ENCODE measurements at places on chromosomes 2 and 18. TPM values are rescaled to one million over a fixed set of nuclear protein-coding genes. Genes with fewer than 3 reads are reported as not detected.

DNA sequence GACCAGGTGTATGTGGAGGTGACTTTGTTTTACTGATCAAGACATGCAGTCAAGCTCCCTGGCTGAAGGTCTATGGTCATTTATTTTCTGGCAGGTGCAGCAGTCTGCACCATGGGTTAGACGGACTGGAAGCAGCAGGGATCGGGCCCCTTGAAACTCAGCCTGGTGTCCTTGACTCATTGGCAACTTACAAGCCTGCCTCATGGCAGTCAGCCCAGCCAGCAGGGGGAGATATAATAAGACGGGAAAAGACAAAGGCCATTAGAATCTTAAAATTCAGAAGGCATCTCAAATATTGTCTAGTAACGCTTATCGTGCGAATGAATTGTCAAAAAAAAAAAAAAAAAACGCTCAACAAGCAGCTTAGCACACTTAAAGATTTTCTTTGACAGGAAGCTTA is 308.2 kb downstream of the EN1 start:
- no peak for DNase-seq

DNA sequence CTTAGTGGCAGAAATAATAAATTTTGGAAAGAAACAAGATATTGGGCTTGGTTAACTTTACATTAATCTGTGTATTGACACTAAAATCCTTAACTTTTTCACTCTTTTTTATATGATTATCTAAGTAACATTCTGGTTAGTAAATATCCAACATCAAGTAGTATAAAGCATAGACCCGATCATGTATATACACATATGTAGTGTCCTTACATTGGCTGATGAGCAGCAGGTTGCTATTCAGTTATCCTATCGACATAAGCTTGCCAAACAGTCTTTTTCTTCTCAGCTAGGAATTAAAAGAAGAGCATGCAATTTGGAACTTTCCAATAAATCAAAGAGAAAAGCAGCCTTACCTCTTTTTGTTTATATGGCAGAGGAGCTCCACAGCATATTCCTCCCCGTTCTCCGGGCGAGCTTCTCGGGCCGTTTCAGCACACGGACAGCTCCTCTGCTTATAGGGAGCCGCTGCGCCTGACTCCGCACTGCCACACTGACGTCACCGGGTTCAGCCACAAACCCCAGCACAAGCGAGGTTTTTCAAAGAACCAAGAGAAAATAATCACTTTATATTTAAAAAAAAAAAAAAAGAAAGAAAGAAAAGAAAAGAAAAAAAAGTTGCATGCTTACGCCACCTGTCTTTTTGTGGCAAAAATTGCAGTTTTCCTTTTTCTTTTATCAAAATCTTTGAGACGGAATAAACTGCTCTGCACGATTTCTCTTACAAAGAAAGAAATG is at the start of gene SCG2:
TSS of gene SCG2 (minus strand) at position 430 of the 735 bp plus-strand sequence. CDS start 3,079 bp downstream, outside the sequence.
- peak; percentile 84 for DNase-seq

DNA sequence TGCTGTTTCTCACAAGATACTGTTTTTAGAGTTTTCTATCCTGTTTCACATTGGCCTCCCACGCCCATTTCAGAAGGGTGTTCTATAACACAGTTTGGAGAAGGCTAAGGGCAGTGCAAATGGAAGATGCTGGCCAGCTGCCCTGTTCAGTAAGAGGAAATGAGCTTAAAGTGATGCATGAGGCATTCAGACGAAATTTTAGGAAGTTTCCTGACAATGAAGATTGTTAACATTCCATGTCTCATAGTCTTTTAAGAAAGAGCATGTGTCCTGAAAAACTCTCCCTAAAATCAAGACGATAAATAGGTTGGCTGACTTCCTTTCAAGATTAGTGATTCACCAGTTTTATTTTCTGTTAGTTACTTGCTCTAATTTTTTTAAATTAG is 484.2 kb upstream of the NRP2 start:
- no peak for DNase-seq

- DNase-seq = no peak
These were observed 22.0 kb upstream of the PNO1 start for GRCh38 chr2:68135448-68136320.

DNA sequence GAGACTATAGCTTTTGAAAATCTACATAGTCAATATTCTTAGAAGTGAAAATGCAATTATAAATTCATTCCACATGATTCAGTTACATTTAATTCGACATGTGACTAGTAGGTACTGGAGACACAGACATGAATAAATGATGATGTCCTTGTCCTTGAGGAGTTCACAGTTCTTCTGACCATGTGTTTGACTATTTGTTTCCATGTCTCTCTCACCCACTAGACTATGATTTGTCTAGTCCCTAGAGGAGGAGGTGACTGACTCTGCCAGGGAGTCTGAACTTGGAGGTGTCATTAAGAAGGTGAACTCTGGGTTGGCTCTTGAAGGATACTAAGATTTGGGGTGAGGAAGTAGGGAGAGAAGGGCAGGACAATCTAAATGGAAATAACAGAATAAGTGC is 20.7 kb upstream of the UGP2 start:
- no peak for DNase-seq

DNA sequence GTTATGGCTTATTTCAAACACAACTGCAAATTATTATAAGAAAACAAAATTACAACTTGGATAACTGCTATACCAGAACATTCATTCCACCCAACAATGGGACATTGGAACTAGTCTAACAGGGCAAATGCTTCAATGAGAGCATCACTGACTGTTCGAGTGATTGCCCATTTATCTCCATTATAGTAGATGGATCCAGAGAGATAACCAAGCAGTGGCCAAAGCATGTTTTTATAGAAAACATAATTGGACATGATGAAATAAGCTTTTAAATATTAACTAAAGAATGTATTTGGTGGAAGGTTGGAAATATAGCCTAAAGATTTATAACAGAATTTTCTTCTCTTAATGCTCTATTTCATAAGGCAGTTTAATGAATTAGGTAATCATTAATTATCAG is 634.8 kb downstream of the NUP35 start:
- no peak for DNase-seq

- DNase-seq = no peak
These were observed 119.7 kb downstream of the CDC42EP3 start for GRCh38 chr2:37551783-37552182.

- DNase-seq = no peak
These were observed 11.6 kb downstream of the ANKRD12 start for GRCh38 chr18:9148203-9148552.

DNA sequence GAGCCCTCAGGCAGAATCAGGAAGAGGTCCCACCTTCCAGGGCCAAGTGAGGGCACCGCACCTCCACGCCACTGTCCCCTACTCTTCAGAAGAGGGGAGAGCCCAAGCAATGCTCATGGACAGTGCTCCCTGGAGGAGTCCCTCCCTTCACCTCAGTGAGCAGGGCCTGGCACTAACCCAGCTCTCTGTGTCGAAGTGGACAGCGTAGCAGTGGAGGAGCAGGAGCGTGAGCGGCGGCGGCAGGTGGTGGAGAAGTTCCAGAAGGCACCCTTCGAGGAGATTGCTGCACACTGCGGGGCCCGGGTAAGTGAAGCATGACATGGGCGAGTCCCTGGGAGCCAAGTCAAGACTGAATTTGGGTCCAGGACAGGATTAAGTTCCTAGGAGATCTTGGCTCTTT is 16.7 kb downstream of the POMC start:
- DNase-seq = no peak

GRCh38 chr18:14086458-14087231 is 45.6 kb downstream of the ZNF519 start:
- no peak for DNase-seq

DNA sequence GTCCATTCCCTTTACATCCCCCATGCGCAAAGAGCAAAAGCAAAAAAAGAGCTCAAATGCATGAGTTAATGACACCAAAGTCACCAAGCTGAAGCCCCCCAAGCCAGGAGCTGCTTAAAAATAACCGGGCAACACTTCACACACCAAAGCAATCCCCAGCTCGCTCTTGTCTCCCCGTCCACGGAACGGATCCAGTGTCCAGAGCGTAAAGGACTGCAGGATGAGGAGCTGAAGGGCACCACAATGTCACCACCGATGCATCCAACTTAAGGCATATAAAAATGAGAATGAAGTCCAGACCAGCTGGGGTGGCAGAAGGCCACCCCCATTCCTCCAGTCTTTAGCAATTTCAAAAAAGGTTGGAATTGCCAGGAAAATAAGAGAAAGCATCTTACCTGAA is 8.7 kb downstream of the SMAD7 start:
- DNase-seq = no peak

- no peak for DNase-seq
These were observed 284.1 kb downstream of the PHLPP1 start for GRCh38 chr18:62999392-62999791.

- DNase-seq = peak; percentile 87
These were observed 22.7 kb upstream of the INHBB start for GRCh38 chr2:120323214-120323613.

- DNase-seq = no peak
These were observed 4.2 kb upstream of the SLC35F6 start for GRCh38 chr2:26759845-26760244.

DNA sequence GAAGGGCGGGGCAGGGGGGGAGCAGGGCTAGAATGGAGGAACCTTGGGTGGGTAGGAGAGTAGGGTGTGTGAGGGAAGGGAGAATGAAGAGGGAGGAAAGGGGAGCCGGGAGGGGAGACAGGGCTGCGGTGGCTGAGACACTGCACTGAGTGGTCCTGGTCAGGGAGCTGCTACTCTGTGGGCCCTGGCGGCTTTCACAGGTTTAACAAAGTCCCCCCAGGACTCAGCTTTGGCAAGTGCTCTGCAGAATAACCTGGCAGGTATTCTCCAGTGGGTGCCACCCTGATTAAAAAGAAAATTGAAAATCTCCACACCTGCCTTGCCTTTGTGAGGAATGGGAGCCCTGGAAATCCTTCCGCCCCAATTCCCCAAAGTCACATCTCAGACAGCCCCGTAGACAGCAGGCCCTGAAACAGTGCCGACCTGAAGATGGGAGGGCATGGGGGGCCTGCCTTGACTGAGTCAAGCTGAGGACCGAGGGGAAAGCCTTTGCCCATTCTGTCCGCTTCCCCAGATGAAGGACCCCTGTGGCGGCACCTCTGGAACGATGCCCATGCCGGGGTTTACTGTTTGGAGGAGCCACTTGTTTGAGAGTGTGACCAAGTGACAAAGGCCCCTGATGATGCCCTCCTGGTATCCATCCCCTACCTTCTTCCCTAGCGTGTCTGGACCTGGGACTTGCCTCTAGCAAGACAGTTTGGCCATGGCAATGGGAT is 43.6 kb upstream of the OTOS start:
- no peak for DNase-seq

GRCh38 chr2:240502430-240503121 is 55.2 kb downstream of the ANKMY1 start:
- no peak for DNase-seq

GRCh38 chr2:12090590-12090989 is 344.2 kb downstream of the LPIN1 start:
- no peak for DNase-seq

- DNase-seq = no peak
These were observed 193.0 kb downstream of the TXNL1 start for GRCh38 chr18:56445422-56445821.

DNA sequence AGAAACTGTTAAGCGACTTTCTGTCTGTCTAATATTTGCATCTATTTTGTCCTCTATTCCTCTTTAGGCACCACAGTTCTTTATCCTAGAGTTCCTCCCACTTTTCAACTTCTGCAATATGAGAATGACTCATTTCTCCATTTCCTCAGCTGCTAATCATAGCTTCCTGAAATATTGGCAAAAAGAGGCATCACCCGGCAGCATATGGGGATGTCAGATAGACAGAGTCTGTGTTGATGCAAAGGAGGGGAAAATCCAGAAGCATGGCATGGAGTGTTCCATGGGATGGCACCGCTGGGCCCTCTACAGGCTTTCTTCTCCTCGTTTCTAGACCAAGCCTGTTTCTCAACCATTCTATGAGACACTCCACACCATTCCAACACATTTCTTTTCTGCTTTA is 93.4 kb downstream of the DOCK10 start:
- no peak for DNase-seq

GRCh38 chr2:7060631-7061449 is 143.6 kb downstream of the RNF144A start:
- no peak for DNase-seq

DNA sequence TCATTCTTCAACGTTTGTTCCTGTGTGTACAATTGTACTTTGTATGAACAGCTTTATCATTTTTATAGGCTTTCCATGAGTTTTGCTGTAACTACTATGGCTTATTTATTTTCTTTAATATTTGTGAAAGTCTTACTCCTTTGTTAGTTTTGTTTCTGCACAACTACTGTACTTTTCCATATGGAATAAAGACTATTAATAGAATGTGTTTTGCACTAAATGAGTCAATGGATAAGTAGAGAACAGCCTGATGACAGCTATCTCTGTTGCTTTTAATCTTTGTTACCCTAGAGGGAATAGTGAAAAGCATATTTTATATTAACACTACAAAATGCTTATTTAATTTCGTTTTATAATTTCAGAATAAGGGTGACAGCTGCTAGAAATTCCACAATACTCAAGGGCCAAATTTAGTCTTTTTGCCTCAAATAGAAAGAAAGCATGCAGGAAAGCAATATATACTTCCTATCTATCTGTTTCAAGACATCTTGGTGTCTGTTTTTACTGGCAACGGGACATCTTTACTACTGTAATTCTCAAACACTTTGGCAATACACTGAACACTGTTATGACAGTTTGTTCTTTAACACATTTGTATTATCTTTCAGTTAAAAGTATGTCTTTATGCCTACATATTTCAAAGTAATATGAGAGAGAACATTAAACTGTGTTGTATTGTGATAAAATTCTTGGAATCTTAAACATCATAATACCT is 53.9 kb downstream of the WDSUB1 start:
- DNase-seq = no peak

DNA sequence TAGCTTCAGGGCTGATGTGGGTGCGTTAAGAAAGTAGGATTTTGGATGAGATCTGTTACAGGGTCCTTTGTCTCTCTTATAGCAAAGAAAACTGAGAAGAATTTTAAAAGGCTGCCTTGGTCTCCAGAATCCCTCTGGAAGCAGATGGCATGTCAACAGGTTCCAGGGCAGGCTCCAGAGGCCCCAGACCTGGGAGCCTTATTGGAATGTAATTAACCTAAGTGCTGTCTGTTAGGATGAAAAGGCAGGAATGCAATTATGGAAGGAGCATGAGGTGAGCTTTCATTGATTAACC is 97.2 kb upstream of the PKDCC start:
- DNase-seq = no peak

The MYO1B gene
- 18.9 TPM for total RNA-seq

The RASGRP3 gene
- total RNA-seq = 55.7 TPM

The DPY30 gene
- total RNA-seq = 42.8 TPM

The IL37 gene
- total RNA-seq = not detected

The PTPRN gene
- total RNA-seq = not detected

The C2orf66 gene
- not detected for total RNA-seq

The ZNF396 gene
- 0.70 TPM for total RNA-seq

The SERPINB5 gene
- not detected for total RNA-seq

The CHRND gene
- not detected for total RNA-seq

The LRRTM1 gene
- 0.68 TPM for total RNA-seq

The SKA1 gene
- 0.38 TPM for total RNA-seq

The HOXD3 gene
- 0.30 TPM for total RNA-seq

The IL1RL1 gene
- total RNA-seq = 1.7 TPM

The KLHL41 gene
- total RNA-seq = 159 TPM

The KCNG2 gene
- not detected for total RNA-seq

The ABCB11 gene
- 0.32 TPM for total RNA-seq
